Activated CD4-positive, alpha-beta T cell treated with anti-CD3 and anti-CD28 coated beads for 4 hours (primary cell): ENCODE measurements at places on chromosomes 1 and 21.

- DNase-seq: no peak
These were observed 1.6 kb downstream of the ITLN2 start for GRCh38 chr1:160953030-160953429.

DNA sequence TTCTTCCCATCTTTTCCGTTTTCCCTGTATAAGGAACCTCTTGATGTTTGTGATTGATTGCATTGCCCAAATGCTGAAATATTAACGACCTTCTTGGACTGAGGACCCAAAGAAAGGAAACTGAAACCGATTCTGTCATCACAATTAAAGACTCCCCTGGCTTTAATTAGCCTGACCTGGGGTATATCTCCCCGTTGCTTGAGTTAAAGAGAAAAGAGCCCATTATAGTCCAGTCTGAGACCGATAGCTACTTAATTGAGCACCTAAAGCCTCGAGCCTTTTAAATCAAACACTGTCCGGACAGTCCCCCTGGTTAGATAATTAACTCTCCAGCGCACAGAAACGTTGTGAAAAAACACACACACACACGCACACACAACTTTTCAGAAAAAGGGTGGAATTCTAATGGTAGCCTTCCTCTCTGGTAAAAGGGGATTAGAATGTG, 8.0 kb downstream of the LMO4 start:
- no peak for DNase-seq

DNA sequence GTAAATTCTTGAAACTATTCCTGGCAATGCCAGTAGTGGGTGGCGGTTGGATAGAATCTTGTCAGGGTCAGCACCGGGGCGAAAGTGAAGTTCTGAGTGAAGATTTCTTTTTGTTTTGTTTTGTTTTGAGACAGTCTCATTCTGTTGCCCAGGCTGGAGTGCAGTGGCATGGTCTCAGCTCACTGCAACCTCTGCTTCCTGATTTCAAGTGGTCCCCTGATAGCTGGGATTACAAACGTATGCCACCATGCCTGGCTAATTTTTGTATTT, 33.3 kb downstream of the PCNT start:
- no peak for DNase-seq

DNA sequence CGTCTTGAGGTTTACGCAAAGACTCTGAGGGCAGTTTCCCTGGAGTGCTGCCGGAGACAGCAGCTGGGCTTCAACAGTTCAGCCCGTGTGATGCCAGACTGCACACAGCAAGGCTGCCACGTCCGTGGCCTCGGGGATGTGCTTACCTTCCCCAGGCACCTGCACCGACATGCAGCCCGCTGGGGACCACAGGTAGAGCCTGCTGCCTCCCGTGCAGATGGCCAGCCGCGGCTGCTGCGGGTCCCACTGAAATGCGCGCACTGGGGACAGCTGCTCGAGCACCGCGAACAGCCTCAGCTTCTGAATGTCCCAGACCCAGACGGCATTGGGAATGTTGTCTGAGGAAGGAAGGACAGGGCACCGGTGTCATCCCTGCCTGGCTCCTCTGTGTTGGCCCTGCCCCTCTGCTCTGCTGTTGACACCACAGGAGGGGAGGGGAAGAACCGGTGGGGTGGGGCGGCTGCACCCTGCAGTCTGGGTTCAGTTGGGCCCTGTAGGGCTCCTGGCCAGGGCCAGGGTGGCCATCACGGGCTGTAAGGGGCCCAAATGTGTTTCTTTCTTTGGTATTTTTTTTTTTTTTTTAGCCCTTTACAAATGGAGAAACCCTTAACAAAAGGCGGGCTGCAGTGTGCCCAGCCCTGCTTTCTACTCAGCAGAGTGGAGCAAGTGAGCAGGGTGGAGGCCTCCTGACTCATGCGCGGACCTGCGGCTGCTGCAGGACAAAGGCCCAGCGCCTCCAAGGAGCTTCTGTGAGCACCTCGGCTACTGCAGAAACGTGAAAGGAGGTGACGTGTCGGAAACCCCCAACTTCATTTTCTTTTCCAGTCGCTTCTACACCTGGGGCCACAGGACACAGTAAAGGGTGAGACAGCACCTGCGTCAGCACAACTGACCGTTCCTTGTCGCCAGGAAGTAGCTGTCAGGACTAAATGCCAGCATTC, 6.8 kb downstream of the TPRG1L start:
- DNase-seq: no peak

- DNase-seq: no peak
These were observed 6.9 kb upstream of the C4BPB start for GRCh38 chr1:207081806-207082205.

- no peak for DNase-seq
These were observed 30.7 kb downstream of the SDCCAG8 start for GRCh38 chr1:243286409-243287122.

DNA sequence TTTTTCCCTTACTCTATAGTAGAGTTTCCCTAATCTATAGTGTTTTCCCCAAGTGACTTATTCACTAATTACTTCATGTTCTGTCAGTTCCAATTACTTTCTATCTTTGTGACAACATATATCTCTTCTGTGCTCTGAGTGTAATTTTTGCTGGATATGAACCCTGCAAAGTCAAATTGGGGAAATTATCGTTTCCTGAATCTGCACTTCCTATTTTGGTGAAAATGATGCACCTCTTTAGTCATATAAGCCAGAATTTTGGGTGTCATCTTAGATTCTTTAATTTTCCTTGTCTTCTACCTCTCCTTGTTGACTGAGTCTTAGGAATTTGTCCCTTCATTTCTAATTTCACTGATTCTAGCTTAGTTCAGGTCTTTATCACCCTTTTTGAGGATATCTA, 33.4 kb upstream of the PRKACB start:
- no peak for DNase-seq

DNA sequence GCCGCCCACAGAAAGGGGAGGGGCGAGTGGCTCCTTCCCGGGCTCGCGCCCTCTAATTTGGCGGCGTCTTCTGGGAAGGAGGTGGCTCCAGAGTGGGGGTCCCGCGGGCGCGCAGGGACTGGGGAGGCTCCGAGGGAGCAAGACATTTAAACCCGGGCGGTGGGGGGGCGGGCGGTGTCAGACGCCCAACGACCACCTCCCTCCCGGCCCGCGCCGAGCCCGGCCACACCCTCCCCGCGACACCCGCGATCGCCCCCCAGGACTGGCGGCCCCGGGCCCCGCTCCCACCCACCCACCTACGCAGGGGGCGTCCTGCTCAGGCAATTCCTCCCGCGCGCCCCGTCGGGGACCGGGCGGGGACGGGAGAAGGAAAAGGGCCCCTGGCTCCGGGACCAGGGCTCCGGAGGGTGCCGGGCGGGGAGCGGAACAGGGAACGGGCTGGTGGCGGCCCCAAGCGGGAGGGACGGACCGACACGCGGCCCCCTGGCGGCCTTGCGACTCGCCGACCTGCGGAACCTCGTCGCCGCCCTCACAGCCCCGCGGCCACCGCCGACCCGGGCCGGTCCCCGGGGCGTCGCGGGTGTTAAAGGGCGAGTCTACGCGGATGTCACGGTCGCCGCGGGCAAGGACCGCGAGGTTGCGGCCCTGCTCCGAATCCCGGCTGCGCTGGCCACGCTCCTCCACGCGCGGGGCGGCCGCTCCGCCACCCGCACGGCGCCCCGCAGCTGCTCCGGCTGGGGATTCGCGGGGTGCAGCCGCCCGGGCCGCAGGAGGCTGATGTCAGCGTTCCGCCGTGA, 94.0 kb upstream of the FMN2 start:
- DNase-seq: no peak

DNA sequence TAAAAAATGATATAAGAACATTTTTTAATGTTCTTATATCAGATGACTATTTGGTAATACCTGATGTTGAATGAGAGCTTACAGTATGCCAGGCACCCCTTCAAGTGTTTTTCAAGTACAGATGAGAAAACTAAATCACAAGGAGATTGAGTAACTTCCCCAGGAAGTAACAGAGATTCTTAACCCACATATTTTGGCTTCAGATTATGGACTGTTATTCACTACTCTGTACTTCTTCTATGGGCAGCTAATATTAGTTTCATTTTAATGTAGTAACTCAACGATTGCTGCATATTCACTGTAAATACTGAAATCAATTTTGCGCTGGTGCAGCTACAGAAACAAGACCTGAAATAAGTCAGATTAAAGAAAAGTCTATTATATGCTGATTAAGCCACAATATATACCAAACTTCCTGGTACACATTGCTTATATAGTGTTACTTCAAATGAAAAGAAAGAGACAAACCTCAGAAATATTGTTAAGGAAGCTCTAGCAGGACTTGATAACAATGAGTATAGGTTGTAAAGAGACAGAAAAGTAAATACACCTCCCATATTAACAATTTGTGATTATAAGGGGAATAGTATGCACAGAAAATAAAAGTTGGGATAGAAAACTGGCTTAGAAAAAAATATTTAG, 19.7 kb downstream of the DPYD start:
- no peak for DNase-seq

DNA sequence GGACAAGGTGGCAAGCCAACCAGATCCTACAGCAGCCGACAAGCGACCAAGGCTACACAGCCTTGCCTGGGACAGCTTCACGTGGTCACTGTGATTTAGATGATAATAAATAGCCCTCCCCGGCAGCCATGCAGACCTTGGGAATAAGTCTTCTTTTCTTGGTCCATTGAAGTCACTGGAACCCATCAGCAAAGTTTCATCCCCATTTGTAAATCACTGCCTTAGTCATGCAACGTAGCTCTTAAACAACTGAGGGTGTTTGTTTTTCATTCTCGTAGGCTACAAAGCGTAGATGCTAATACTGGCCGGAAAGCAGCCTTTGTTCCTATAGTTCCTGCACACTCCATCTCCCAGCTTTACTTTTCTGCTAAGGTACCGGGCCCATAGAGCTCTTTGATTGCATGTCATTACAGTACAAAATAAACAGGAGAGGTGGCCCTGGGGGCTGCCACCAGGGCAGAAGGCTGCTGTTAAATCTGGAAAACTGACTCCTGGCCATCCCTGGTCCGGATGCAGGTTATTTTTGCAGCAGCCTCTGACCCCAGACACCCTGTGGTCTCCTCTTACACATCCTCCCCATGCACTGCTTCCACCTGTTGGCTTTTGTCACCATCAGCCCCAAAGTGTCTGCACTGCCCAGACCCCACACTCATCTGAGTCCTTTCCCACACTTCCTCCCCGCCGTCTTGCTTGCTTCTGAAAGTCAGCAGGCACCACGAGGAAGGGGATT, 105.5 kb downstream of the TOMM20 start:
- DNase-seq: no peak

- DNase-seq: no peak
These were observed 29.7 kb upstream of the RNF2 start for GRCh38 chr1:185015631-185016030.

- no peak for DNase-seq
These were observed 24.0 kb upstream of the CPT2 start for GRCh38 chr1:53172426-53173128.

GRCh38 chr1:34984435-34984792, 733 bp downstream of the TMEM35B start:
- DNase-seq: no peak

GRCh38 chr1:150273311-150273710, 721 bp downstream of the C1orf54 start:
- no peak for DNase-seq

- DNase-seq: no peak
These were observed 220.5 kb upstream of the SGIP1 start for GRCh38 chr1:66313429-66313828.

- DNase-seq: no peak
These were observed 11.5 kb upstream of the TMEM51 start for GRCh38 chr1:15141935-15142539.

DNA sequence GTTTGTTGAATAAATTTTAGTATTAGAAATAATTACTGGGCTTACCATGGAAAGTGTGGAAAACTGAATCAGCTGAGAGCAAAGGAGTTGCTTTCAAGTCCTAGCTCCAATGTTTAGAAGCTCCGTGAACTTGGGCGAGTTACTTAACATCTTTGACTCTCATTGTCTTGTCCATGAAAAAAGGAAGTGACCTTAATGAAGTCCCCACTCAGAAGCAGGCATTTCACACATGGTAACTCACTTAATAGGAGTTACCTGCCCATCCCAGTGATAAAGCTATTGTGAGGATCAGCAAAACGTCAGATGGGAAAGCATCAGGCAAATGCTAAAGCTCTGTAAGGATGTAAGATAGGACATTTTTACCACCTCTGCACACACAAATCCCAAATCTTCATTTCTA, 34.0 kb upstream of the GADD45A start:
- DNase-seq: no peak

DNA sequence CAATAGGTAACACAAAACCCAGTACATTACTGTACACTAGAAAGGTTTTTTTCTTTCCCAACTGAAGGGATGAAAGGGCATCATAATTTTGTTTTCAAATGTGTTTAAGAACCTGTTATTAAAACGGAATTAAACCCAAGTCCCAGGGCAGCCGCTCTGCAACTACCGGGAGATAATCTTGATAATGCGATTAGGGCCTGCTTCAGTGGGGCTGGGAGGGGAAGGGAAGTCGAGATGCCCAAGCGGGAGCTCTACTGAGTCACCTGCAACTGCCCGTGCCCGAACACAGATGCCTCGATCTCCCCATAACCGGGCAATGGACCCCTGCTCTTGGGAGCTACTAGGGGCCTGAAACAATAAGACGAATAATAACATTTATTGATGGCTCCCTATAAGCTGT, 61.4 kb downstream of the KAZN start:
- no peak for DNase-seq

- no peak for DNase-seq
These were observed 62.7 kb downstream of the STUM start for GRCh38 chr1:226611301-226611700.

DNA sequence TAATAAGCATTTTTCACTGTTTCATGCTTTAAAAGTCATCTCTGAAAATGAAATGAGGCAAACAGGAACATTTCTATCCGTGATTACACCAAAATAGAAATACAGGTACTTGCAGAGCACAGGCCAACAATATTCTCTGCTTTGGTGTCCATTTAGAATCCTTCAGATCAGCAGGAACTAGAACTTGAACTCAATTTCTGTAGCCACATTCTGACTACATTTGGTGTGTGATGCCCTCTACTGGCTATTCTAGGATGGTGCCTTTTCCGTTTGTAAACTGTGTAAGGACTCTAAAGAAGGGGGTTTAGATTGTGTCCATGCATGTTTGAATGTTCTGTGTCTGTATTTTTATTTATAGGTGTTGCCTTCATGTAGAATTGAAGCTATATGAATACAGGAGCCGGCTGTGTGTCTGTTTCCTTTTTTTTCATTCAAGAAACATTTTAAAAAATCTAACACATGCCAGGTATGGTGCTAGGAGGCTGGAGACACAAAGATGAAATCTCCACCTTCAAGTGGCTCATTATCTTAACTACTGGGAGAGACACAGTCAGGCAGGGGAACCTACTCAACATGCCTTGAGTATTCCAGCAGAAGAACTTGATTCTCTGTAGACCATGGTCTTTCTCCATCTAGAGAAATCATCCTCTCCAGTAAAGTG, 7.6 kb upstream of the ZNF326 start:
- peak; percentile 40 for DNase-seq

DNA sequence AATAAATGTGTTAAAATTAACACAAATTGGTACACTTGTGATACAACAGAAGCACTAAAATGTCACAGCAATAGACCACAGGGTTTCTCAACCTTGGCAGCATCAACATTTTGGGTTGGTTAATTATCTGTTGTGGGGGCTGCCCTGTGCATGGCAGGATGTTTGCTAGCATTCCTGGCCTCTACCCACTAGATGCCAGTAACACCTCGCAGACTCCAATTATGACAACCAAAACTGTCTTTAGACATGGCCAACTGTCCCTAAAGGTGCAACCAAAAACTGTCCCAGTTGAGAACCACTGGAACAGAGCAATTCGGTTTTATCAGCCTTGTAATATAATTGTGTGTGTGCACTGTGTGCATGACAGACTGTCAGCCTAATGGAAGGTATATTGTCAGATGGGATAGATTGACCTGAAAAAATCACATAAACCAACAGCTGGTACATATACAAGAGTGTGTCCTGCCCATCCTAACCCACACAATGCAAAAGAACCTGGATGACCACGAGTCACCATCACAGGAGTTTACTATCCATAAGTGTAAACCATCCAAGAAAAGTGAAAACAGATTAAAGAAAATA, 13.5 kb upstream of the ERG start:
- DNase-seq: no peak
